T-helper 22 cell (primary cell): ENCODE measurements at places on chromosomes 4 and X.

DNA sequence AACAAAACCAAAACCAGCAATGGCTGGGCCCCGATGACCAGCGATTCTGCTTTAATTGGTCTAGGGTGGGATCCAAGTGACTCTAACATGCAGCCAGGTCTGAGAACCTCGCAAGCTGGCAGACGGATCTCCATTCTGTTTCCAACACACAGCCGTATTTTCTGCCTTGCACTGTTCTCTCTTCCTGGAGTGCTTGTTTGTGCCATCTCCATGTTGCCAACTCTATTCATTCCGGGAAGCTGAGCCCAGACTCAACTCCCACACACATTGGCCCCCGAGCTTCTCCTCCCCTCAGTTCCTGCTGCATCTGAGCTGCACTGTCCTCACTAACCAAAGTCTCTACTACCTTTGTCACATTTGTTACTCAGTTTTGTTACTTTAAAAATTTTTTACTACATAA, 35.6 kb downstream of the GEMIN8 start:
- no peak for DNase-seq

- DNase-seq, result no peak
These were observed 134.1 kb downstream of the KLHL34 start for GRCh38 chrX:21524008-21524407.

GRCh38 chrX:153688911-153689590, 1.3 kb downstream of the SLC6A8 start:
- DNase-seq, result no peak

DNA sequence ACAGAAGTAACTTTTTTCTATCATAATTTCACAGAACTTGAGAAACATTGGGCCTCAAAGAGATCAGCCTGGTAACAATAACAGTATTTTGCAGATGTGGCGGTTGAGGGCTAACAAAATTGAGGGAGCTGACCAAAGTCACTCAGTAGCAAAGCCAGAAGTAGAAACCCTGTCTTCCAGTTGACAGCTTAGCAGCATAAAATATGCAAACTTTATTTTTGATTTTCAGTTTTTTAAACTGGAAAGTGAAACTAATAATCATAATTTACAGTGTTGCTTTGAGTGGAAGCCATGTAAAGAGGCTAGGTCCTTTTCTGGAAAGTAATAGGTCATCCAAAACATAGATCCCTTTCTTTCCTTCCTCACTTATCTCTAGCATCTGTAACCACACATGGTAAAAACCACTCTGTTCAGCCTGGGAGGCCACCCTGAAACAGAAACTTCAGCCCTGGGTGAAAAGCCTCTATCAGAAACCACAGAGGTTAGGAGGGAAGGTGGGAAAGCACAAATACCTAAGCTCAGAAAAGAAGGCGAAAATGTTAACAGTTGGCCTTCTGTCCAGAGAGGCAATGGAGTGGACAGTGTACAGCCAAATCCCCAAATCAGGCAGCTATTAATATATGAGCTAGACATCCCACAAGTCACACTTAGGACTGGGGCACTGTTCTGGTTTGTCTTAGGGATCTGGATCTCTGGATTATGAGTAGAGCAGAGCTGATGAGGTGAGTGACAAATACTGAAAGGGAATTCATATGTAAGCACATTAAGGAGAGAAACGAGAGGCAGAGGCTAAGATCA, 61.1 kb upstream of the ARSJ start:
- DNase-seq, result no peak

DNA sequence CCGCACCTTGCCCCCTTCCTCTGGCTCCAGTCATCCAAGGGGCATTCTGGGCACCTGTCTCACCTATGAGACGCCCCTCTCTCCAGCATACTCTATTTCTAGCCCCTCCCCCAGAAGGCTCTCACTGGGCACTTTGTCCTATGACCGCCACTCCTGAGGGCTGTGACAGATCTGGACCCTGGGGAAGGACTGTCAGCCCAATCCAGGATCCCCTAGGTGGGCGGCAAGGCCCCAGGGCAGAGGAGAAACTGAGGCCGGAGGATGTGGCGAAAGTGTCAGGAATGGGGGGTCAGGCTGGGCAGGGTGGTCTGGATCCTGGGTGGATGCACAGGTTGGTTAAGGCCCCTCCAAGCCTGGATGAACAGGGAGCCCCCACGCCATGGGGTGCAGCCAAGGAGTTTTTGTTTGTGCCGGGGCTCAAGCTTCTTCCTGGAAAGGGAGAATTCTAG, 16.2 kb upstream of the NAT8L start:
- no peak for DNase-seq

DNA sequence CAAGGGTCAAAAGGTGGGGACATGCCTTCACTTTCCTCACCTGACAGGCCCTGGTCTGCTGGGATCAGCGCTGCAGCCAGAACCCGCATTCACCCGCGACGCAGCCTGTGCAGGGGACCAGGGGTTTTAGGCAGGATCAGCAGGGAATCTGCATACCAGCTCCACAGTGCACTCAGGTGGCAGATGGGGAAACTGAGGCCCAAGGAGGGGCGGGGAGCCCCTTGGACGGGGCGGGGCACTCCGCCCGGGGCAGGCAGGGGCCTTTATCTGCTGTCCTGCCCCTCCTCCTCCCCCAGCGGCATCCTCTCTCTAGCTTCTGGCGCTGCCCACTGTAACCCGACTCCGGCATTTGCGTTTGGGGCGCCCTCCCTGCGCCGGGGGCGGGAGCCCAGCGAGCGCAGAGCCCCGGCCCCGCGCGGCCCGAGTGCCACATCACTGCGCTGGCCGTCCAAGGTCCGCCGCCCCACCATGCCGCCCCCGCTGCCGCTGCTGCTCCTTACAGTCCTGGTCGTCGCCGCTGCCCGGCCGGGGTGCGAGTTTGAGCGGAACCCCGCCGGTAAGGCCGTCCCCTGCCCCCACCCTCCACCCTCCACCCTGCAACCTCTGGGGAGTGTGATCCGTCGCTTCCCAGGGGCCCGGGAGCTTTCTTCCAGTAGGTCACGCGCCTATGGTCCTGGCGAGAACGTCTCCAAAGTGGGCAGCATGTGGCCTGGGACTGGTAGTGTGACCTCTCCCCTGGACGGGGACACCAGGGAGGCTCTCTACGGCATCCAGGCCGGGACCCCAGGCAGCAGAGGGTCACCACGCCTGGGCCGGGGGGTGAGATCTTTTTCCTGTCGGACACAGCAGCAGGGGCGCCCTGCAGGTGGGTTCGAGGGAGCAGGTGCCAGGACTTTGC, at the start of gene CPZ:
TSS of gene CPZ (plus strand) at position 400 of the 898 bp plus-strand sequence. CDS start at position 469, 69 bp downstream.
- no peak for DNase-seq

GRCh38 chr4:3209551-3210325, 39.2 kb upstream of the MSANTD1 start:
- no peak for DNase-seq
